Mammary epithelial cell (primary cell): ENCODE measurements at places on chromosomes 6 and 20. TPM values are rescaled to one million over a fixed set of nuclear protein-coding genes. Genes with fewer than 3 reads are reported as not detected.

Gene RNF144B
- 45.7 and 47.4 TPM in 2 replicates for total RNA-seq

Gene ULBP2
- total RNA-seq: 14.5 TPM

Gene LCA5
- 4.8 and 6.8 TPM in 2 replicates for total RNA-seq

Gene ME1
- total RNA-seq: 36.3 and 37.2 TPM in 2 replicates

Gene CDK19
- 8.8 TPM for total RNA-seq

Gene ZNF334
- 4.3 TPM for total RNA-seq

Gene ZC2HC1B
- total RNA-seq: not detected in 2 replicates

Gene HCK
- not detected in 2 replicates for total RNA-seq

Gene HLA-DPB1
- total RNA-seq: 9.2 TPM

Gene FAM162B
- total RNA-seq: not detected in 2 replicates

Gene IYD
- not detected in 2 replicates for total RNA-seq

Gene C20orf141
- not detected for total RNA-seq

Gene MAVS
- total RNA-seq: 31.1 and 37.9 TPM in 2 replicates

Gene OR2B6
- not detected in 2 replicates for total RNA-seq

Gene RBBP9
- total RNA-seq: 25.8 TPM

Gene NQO2
- 17.0 TPM for total RNA-seq

Gene MYMX
- not detected in 2 replicates for total RNA-seq

Gene PTGIS
- not detected in 2 replicates for total RNA-seq

Gene HCRTR2
- not detected for total RNA-seq
